ENCODE measurements at places on chromosomes 12 and 14.

DNA sequence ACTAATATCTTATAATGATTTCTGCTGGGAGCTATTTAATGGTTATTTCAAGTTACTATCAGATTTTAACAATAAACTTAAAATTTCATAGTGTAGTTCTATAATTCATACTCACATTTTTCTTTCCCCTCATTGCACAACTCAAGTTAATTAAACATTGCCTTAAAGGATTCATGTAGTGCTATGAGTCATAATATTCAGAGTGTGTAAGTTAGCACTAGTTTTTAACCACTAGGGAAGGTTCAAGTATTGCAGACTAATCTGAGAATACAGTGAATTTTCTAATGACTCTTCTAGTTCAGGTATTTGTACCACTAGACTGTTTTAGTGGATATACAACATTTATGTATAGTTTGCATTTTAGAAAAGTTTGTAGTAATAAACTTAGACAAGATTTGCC is 49.9 kb downstream of the FOXA1 start:
- DNase-seq, result no peak

DNA sequence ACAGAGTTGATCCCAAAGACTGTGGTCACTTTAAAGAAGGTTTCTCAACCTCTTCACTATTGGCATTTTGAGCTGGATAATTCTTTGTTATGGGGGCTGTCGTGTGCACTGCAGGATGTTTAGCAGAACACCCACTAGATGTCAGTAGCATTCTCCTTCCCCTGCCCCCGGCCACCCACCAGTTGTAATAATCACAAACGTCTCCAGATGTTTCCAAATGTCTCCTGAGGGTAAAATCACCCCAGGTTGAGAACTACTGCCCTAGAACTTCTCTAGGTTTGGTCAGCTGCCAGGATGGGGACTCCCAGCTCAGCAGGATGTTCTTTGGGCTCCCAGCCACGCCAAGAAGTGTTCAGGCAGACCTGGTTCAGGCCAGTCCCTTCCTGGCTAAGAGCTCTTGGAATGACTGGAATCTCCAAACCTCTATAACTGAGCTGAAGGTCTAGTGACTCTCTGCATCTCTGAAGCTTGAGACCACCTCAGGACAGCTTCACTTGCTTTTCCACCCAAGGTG is 12.5 kb upstream of the AJUBA start:
- DNase-seq, result no peak

GRCh38 chr14:72444701-72445100 is 449.2 kb downstream of the DPF3 start:
- DNase-seq, result no peak

DNA sequence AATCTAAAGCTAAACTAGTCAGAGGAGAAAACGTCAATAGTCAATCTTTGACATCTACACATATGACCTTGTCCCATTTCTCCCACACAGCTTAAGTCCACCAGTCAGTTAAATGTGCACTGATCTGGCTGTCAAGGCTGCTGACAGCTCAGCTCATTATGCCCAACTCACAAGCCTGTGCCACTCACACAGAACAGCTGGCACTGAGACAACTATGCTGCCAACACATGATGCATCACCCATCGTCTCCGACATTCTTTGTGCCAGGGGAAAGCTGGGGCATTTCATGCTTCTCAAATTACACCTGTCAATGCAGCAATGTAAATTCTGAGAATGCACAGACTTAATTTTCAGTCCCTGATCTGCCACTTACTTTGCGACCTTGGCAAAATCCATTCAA is 25.3 kb downstream of the GNS start:
- DNase-seq, result no peak

DNA sequence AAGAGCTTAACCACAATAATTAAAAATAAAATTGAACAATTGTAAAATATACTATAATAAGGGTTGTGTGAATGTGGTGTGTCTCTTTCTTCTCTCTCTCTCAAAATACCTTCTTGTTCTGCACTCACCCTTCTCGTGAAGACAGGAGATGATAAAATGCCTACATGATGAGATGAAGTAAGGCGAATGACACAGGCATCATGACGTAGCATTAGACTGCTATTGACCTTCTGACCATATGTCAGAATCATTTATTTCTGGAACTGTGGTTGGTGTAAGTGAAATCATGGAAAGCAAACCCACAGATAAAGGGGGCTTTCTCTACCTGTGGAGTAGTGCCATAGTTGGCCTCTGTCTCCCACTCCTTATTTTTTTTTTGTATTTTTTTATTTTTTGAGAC is 37.8 kb upstream of the NUAK1 start:
- no peak for DNase-seq

DNA sequence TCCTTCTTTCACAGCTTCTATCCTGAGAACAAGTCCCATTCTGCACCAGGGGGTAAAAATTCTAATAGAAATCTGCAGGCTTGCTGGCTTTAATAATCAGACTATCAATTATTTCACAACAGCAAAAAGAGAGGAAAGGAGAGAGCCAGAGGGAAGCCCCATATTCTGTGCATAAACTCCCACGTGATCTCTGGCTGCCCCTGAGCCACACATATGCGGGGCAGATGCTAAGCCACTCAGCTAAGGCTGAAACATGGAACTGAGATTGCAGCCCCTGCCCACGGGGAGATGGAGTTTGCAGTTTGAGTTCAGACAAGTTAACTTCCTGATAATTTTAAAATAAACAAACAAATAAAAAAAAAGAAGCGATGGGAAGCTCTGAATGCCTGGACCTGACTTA is 254.4 kb upstream of the CCDC196 start:
- no peak for DNase-seq

- no peak for DNase-seq
Observed at GRCh38 chr12:76265424-76266180, 82.6 kb downstream of the BBS10 start.

DNA sequence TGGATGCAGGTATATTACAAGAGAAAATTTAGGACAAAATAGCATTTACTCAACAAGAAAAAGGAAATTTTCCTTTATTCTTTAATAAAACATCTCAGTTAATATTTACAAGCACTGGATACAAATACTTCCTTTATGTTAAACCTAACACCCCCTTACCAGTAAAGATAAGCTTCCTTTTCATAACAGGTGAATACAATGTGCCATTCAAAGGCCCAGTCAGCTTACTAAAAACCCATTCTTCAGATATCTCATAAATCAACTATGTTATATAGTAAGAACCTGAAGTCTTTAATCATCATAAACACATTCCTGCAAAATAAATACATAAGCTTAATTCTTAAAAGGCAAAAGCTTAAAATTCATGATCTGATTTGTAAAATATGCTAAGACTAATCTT is 52.6 kb downstream of the LRP6 start:
- DNase-seq, result no peak

- DNase-seq, result no peak
Observed at GRCh38 chr14:22505309-22505696, 83.7 kb downstream of the DAD1 start.

- DNase-seq, result no peak
Observed at GRCh38 chr14:100304825-100305323, 1.4 kb downstream of the SLC25A29 start.

DNA sequence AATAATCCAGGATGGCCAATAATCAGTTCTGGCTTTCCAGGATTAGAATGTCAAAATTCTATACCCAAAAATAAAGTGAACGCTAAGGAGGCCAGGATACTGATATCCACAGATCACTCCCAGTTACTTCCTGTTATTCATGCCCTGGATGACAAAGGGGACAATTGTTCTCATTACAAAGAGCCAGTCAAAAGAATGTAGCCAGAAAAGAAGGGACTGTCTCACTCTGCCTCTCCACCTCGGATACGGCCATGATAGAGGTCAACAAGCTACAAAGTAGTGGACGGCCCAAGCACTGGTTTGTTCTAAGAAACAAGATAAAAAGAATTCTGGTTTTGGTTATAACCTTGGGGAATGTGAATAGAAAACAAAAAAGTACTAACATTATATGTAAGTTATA is 116.1 kb upstream of the ATF7IP start:
- no peak for DNase-seq

DNA sequence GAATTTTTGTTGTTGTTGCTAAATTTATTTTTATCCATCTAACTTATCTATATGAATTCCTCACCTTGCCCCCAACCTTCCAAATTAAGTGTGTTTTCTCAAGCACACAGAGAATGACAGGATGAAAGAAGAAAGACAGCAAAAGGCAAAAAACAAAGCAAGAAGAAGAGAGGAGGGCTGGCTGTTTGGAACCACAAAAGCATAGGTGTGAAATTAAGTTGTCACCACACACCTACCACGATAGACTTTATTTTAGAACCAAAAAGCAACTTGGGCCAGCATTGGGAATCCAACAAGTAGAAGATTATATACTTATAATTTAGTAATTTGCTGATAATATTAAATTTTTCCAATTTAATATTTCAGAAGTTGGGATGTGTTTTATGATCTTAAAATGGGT is 58.7 kb upstream of the REP15 start:
- no peak for DNase-seq

GRCh38 chr12:55906056-55906455 is 21.6 kb downstream of the PYM1 start:
- DNase-seq, result no peak

DNA sequence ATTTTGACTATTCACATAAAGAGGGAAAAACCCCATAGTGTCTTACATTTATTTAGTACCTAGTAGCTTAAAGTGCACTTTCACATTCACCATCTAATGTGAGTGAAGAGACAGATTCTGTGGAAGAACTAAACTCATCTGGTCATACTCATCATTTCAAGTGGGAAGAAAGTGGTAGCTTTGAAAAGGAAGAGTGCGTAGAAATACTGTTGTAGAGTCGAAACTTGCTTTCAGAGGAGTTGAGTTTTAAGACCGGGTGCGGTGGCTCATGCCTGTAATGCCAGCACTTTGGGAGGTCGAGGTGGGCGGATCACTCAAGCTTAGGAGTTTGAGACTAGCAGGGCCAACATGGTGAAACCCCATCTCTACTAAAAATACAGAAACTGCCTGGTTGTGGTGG is 222.2 kb downstream of the ERC1 start:
- no peak for DNase-seq

GRCh38 chr14:51293149-51293911 is 53.3 kb downstream of the TMX1 start:
- DNase-seq, result no peak

- DNase-seq, result no peak
Observed at GRCh38 chr14:61145034-61145902, 135.9 kb downstream of the TMEM30B start.

GRCh38 chr12:93144109-93144508 is 215.0 kb upstream of the EEA1 start:
- DNase-seq, result no peak

GRCh38 chr14:99169776-99170356 is 102.1 kb downstream of the BCL11B start:
- no peak for DNase-seq

GRCh38 chr12:52740584-52740983 is 36.6 kb downstream of the KRT76 start:
- DNase-seq, result no peak

GRCh38 chr12:8678661-8679111 is 16.1 kb upstream of the MFAP5 start:
- DNase-seq, result no peak

DNA sequence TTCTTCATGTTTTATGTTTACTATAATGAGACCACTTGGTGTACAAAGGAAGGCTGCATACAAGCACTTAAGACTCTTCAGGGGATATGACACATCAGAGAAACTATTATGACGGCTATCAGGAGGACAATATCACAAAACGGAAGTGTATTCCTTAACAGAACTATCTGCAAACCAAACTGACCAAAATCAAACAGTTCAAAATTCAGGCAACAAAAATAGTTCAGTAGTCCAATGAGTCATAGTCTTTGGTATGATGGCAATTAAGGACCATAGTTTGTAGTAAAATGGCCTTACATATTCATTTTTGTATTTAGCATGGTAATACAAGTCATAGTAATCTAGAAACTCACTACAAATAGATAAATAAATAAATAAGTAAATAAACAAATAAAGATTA is 1638.7 kb upstream of the SEL1L start:
- no peak for DNase-seq

DNA sequence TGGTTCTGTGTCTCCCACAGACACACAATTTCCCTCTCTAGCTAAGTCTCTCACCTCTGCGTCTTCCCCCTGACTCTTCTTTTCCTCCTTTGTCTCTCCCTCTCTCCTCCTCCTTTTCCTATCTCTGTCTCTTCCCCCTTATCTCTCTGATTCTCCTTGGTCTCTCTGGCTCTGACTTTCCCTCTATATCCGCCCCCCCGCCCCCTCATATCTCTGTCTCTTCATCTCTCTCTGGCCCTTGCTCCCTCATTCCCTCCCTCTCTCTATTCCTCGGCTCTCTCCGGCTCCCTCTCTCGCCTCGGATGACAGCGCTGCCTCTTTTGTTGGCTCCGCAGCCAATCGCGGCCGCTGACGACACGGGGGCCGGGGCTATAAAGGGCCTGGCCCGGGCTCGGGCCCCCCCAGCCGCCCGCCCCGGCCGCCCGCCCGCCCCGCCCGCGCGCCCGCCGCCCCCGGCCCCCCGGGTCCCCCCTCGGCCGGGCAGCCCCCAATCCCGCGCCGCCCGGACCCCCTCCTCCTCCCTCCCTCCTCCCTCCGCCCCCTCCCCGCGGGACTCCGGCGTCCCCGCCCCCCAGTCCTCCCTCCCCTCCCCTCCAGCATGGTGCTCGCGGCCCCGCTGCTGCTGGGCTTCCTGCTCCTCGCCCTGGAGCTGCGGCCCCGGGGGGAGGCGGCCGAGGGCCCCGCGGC is at the start of gene GDF11:
Gene GDF11, plus strand, starts transcription at position 404 of the 687 bp plus-strand sequence. Its CDS starts 195 bp downstream, at position 599.
- peak; percentile 79 for DNase-seq

DNA sequence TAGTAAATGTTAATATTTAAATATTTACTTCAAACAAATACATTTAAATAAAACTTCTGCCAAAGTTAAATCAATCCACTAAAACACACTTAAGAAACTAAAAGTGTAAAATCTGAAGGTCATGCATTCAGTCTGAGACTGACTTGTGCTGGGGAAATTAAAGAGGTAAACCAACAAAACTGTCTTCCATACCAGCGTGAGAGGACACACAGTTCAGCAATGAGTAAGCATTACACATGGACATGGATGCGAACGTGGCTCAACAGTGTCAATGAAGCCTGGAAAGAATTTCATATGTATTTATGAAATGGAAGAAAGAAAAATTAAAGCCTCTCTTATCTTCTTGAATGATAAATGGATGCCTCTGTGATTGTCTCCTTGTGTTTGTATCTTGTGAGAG is 1052.3 kb downstream of the AACS start:
- no peak for DNase-seq

GRCh38 chr14:99407416-99407815 is 73.2 kb downstream of the SETD3 start:
- no peak for DNase-seq

DNA sequence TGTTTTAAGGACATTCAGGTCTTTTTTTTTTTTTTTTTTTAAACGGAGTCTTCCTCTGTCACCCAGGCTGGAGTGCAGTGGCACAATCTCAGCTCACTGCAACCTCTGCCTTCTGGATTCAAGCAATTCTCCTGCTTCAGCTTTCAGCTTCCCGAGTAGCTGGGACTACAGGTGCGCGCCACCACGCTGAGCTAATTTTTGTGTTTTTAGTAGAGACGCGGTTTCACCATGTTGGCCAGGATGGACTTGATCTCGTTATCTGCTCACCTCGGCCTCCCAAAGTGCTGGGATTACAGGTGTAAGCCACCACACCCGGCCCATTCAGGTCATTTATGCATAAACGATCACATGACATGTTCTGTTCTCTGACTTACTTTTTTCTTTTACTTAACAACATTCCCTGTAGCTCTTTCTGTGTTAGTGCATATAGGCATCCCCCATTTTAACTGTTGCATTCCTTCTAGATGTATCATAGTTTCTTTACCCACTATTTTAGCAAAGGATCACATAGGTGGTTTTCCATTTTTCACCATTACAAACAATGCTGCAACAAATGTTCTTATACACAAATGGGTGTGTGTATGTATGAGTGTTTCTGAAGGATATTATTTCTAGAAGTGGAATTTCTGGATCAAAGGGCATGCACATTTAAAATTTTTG is 74.2 kb downstream of the ARF6 start:
- DNase-seq, result no peak

- no peak for DNase-seq
Observed at GRCh38 chr12:67068761-67069450, 200.3 kb upstream of the CAND1 start.

Data from right renal cortex interstitium (tissue), 3 donors.